ENCODE measurements at places on chromosomes 1 and 21.

GRCh38 chr1:174433451-174433850 is 14.3 kb upstream of the GPR52 start:
- DNase-seq: no peak

DNA sequence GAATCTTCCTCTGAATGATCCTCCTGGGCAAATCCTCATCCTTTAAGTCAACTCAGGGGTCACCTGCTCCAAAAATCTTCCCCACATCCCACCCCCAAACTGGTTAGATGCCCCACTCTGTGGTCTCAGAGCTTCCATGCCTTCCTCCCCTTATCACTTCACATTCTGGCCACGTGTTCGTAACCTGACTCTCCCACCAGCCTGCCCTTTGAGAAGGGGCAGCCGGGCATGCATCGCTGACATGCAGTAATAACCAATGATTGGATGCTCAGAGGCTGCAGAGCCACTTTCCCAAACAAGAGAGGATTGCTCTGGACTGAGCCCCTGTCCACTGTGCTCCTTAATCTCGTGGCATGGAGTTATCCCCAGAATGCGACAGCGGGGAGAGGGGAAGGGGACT is 7.0 kb downstream of the LELP1 start:
- DNase-seq: no peak

- DNase-seq: no peak
These were observed 60.5 kb downstream of the LDLRAD2 start for GRCh38 chr1:21872445-21873079.

- DNase-seq: no peak
These were observed 2.8 kb upstream of the CD1D start for GRCh38 chr1:158177700-158178450.

- DNase-seq: no peak
These were observed 162.4 kb downstream of the ZSCAN20 start for GRCh38 chr1:33634806-33635205.

- no peak for DNase-seq
These were observed 275.4 kb upstream of the SGIP1 start for GRCh38 chr1:66258404-66259105.

DNA sequence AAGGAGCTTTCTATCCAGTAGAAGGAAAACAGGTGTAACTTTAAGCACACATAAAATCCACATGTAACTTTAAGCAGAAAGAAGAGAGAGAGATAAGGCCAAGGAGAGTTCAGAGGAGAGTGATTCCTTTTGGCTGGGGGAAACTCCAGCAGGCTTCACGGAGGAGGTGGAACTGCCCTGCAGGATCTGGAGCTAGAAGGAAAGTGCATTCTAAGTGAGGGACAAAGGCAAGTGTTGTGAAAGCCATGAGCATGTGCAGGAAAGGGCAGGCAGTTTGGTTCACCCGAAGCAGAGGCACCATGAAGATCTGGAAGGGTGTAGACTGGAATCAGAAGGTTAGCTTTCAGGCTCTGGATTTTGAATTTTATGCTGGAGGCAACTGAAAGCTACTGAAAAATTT is 46.3 kb downstream of the GADD45A start:
- no peak for DNase-seq

- no peak for DNase-seq
These were observed 158.8 kb downstream of the TM2D1 start for GRCh38 chr1:61566177-61566576.
